ENCODE measurements at places on chromosomes 3 and 15. TPM values are rescaled to one million over a fixed set of nuclear protein-coding genes. Genes with fewer than 3 reads are reported as not detected.
A peak's percentile ranks its signal among the peaks of the same experiment; 100 is the strongest.

Gene TMEM212
- total RNA-seq = not detected

Gene GXYLT2
- total RNA-seq = 75.1 TPM

GRCh38 chr3:112848196-112848595, 1.5 kb upstream of the CD200R1L start:
- no peak for DNase-seq

GRCh38 chr3:169324452-169324785, 339.1 kb downstream of the MECOM start:
- no peak for DNase-seq

- no peak for DNase-seq
Observed at GRCh38 chr3:66467996-66468735, 32.7 kb downstream of the LRIG1 start.

Gene GUCA1C
- not detected for total RNA-seq

- no peak for DNase-seq
Observed at GRCh38 chr3:72340056-72340455, 508.2 kb downstream of the SHQ1 start.

DNA sequence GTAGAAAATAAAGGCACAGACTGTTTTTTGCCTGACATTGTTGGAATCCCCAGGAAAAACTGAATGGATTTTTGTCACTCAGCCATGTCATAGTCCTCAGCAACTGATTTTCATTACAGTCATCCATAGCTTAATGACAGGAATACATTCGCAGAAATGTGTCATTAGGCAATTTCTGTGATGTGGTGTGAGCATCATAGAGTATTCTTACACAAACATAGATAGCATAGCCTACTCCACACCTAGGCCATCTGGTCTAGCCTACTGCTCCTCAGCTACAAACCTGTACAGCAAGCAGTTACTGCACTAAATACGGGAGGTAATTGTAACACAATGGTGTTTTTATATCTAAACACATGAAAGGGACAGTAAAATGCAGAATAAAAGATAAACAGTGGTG, 34.4 kb upstream of the FBN1 start:
- no peak for DNase-seq

DNA sequence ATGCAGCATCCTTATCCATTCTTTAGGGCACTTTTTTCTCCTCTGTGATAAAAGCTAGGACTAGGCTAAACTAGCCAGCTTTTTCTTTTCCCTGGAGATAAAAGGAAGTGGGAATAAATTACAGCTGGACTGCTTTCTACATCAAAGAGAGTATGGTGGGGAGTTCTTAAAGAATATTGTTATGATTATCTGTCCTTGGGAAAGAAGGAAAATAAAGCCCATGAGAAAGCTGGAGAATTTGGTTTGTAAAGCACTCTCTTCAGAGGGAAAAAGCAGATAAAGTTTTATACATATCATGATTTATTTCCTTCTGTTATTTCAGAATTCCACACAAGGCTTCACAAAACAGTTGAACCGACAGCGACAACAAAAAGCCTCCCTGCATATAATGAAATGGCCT, 923.0 kb downstream of the DIPK2A start:
- no peak for DNase-seq

DNA sequence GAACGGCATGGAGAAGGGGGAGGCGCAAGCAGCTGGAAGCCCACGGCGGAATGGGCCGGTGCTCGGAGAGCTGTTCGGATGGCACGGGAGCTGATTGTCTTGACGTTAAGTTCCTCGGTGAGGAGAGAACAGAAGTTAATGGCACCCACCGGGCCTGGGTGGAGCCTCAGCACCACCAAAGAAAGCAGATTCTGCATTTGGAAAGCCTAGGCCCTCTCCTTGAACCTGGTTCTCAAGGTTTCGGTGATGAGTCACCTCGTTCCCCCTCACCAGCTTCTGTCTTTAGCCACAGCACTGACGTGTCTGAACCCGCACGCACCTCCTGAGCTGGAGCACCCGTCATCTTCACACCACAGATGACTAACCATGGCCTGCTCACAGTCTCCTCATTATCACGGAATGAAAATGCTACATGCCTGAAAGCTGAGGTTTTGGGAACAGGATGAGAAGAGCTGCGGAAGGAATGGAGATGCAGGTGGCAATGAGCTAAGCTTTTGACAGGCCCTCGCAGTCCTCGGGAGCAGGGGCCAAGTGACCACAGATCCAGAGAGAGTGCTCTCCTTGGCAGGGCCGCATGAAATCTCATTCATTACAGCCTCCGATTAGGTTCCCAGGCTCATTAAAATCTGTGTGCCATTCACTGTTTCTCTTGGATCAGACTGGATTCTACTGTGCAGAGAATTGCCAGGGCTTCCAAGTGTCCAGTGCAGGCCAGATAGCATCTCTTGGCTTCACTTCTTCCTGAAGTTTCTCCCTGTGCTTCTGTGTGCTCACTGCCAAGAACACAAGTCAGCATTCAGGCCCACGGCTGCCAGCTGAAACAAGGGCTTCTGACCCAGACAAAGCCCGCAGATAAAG, 96.3 kb upstream of the DLG1 start:
- DNase-seq = peak; percentile 95

- no peak for DNase-seq
Observed at GRCh38 chr3:178393146-178393545, 143.1 kb upstream of the KCNMB2 start.

- DNase-seq = peak; percentile 83
Observed at GRCh38 chr3:66442254-66443117, 58.3 kb downstream of the LRIG1 start.

DNA sequence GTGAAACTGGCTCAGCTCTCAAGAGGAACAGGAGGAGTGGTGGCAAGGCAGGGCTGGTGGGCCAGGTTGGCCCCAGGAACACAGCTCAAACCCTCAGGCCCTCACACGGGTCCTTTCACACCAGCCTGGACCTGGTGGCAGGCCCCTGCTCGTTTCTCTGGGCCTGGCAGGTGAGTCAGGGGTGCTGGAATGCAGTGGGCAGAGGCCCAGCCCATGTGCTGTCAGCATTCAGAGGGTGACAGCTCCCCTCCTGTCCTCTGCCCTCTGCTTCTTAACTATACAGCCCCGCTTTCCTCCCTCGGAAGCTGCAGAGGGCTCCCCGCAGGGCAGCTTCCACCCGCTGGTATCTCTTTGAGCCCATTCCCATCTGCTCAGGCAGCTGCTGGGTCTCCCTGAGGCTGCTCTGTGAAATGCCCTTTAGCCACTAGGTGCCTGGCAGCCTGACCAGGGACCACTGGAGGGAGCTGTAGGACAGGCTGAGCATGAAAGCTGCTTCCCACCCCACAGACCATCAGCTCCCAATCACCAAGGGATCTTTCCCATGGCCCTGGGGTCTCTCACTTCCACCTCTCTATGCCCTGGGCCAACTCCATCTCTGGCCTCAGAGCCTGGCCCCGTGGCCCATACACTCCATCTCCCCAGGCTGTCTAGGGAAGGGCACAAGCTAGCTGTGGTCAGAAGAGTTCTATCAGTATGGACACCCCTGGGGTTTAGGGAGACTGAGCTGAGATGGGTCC, 24.8 kb downstream of the SHF start:
- DNase-seq = peak; percentile 99

GRCh38 chr3:9216736-9217135, 32.7 kb downstream of the SRGAP3 start:
- no peak for DNase-seq

GRCh38 chr3:151839313-151839631, 25.4 kb downstream of the AADAC start:
- DNase-seq = no peak

Gene GOLGA6L10
- 1.4 TPM for total RNA-seq

Gene TM4SF18
- total RNA-seq = 0.29 TPM

GRCh38 chr3:27456554-27456953, 27.6 kb downstream of the SLC4A7 start:
- DNase-seq = no peak

DNA sequence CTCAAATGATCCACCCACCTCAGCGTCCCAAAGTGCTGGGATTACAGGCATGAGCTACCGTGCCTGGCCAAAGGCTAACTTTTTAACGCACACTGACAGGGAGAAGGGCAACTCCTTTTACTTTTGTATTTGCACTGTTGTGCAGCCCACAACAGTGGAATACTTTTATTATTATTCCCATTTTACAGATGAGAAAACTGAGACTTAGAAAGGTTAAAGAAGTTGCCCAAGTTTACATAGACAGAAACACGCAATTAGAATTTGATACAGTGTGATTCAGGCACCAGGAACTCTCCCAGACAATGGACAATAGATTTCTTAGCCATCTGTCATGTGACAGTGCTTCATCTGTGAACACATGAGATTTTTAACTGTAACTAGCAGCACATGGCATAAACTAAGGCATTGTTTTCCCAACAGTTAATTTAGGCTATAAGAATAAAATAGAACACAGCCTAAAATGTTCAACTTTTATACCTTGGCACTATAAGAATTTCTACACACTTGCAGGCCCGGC, 18.8 kb downstream of the STAG1 start:
- no peak for DNase-seq

DNA sequence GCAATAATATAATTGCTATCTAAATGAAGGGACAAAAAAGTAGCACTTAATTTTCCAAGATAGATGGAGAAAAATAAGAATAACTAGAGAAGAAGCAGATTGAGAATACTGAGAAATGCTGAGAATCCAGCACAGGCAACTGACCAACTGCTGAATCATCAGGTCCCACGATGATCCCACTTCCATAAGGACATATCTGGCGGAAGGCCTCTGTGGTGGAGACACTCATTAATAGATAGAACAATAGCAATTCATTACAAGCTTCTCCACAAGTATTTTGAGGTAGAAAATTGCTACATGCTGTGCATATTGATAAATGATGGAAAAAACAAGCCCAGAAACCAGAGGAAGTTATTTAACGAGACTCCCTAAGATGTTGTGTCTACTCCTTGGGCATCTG, 105.9 kb downstream of the DUT start:
- DNase-seq = no peak

Gene RPL32
- total RNA-seq = 1,095 TPM

- no peak for DNase-seq
Observed at GRCh38 chr15:80887148-80887547, 102.5 kb downstream of the MESD start.

Gene CCDC50
- 78.2 TPM for total RNA-seq

- DNase-seq = no peak
Observed at GRCh38 chr3:145531548-145531947, 629.4 kb downstream of the PLOD2 start.

GRCh38 chr3:149727656-149728055, 24.6 kb downstream of the COMMD2 start:
- DNase-seq = no peak

DNA sequence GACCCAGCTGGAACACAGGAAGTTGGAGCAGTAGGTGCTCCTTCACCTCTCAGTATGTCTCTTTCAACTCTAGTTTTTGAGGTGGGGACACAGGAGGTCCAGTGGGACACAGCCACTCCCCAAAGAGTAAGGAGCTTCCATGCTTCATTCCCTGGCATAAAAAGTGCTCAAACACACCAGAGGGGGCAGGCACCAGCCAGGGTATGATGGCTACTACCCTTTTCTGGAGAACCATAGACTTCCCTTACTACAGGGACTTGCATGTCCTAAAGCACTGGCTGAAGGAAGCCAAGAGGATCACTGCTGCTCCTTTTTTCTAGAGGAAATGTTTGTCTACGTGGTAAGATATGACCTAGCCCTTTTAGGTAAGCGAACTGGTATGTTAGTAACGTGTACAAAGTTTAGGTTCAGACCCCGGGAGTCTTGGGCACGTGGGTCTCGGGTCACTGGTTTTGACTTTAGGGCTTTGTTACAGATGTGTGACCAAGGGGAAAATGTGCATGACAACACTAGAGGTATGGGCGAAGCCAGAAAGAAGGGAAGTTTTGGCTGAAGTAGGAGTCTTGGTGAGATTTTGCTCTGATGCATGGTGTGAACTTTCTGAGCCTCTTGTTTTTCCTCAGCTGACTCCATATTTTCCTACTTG, 11.9 kb downstream of the IL17RB start:
- DNase-seq = no peak

DNA sequence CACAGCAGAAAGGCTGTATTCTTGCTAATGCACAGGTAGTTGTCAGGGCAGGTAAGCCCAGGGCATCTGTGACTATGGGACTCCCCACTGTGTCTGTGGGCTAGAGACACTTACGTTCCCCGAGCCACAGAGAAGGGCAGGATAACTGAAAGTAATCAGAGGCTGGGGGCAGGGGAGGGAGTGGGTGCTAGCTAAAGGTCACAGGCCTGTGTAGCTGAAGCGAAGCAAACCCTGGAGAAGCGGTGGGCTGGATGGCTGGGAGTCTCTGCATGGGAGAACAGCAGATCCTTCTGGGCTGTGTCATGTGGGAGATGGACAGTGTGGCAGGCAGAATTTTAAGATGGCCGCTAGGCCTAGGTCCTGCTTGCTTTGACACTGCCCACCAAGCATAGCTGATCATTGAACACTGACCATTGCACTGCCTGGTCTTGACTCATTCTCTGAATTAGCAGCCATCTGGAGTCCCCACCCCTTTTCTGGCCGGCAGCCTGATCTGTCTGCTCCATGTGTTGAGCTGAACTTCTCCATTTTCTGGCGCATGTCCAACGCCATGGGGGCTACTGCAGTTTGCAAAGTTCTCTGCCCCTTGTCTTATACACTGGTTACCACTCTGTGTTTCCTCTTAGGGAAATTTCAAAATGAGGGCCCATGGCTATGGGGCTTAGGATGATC, 110.0 kb downstream of the DGKG start:
- DNase-seq = no peak
